ENCODE measurements at places on chromosomes 3 and 15.

DNA sequence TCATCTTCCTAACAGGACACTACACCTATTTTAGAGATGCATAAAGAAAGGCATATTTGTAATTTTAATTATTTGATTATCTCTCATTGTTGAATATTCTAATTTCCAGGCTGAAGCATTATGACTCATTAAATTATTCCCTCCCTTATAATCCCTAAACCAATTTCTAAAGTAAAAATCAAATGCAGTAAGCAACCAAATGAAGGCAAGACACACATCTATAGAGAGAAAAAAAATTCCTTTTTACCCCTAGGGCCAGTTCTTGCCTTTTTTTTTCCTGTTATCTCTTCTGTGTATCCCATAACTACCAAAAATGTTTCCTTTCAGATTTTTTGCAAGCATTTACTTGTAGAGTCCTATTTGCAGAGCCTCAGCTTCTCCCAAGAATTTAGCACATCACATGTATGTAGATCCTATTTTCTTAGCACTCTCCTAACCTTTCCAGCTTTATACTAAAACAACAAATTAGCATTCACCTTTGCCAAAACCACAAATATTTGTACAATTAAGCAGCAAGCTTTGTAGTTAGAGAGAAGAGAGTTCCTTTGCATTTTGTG lies 177.9 kb downstream of the SATB1 start:
- no peak for DNase-seq

DNA sequence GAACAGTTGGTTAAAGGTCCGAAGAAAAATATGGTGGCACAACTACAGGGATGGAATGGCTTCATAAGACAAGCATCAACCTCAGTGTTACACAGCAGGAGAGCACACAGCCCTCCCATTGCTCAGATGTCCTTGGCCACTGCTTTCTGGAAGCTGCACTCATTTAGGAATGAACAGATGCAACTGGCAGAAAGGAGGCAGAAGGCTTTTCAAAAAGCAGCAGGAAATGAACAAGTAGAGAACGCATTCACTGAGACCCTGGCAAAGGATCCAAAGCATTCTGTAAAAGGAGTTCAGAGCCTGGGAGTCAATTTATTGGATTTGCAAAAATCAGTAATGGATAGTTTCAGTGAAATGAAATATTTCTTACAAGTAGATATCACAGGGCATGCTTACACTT lies 101.1 kb downstream of the PDZRN3 start:
- DNase-seq = no peak

GRCh38 chr3:17741621-17742101 lies 770 bp downstream of the TBC1D5 start:
- no peak for DNase-seq

DNA sequence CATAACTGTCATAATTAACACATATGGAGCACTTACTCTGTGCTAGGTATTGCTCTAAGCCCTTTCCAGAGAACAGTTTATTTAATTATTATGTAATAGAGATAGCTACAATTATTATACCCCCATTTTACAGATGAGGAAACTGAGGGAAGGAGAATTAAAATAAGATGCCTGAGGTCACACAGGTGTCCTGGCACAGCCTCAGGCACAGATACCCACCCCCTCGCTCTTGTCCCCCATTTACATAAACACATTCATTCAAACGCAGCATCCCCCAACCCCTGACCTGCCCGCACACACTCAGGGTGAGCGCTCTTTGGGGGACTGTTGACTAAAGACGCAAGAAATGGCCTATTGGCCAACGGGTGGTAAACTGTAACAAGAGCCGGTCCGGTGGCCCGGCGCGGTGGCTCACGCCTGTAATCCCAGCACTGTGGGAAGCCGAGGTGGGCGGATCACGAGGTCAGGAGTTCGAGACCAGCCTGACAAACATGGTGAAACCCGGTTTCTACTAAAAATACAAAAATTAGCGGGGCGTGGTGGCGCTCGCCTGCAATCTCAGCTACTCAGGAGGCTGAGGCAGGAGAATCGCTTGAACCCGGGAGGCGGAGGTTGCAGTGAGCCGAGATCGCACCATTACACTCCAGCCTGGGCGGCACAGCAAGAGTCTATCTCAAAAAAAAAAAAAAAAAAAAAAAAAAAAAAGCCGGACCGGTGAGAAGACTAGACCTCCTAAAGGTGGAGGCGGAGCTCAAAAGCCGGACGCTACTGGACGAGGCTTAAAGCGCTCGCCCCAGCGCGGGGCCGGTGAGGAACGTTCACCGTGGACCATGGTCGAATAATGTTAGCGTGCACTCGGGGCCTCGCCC lies 1.9 kb upstream of the ISL2 start:
- DNase-seq = no peak

DNA sequence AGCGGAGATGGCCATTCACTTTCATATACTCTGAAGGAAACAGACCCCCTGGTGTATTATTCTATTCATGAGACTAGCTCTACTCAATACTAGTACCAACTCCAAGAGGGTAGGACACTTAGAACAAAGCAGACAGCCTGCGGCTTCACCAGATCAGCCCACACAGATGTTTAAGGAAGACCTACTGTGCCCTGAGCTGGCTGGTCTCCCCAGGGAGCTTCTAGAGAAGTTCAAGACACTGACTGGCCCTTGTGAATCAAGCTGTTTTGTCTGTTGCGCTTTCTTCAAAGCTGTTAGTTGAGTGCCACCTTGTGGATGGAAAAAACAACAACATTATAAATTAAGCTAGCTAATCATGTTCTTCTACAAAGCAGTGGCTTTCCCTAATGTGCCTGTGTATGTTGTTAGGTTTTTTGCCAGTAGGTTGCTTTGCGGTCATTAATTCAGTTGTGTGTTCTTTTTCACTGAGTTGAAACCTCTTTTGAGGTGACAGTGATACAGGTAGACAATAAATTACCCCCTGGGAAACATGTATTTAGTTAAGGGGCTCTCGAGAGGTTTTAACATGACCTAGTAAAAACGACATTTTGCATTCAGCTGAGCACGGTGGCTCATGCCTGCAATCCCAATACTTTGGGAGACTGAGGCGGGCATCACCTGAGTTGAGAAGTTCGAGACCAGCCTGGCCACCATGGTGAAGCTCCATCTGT lies 64.2 kb upstream of the MYZAP start:
- no peak for DNase-seq

DNA sequence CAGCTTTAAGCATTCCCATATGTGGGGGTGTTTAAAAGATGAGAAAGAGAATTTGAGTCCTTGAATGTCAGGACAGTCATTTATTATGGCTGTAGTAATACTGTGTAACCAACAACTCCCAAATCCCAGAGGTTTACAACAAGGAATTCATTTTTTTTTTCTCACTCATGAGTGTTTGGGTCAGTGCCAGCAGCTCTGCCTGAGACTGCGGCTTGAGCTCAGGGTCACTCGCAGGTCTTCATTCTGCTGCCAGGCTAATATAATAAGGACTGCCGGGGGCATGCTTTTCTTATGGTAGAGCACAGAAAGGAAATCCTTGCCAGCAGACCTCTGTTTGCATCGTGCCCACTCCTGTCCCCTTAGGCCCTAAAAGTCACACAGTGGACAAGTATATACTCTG lies 277.9 kb upstream of the LMCD1 start:
- DNase-seq = no peak

- no peak for DNase-seq
Observed at GRCh38 chr15:85980946-85981345, 98.7 kb upstream of the AGBL1 start.

DNA sequence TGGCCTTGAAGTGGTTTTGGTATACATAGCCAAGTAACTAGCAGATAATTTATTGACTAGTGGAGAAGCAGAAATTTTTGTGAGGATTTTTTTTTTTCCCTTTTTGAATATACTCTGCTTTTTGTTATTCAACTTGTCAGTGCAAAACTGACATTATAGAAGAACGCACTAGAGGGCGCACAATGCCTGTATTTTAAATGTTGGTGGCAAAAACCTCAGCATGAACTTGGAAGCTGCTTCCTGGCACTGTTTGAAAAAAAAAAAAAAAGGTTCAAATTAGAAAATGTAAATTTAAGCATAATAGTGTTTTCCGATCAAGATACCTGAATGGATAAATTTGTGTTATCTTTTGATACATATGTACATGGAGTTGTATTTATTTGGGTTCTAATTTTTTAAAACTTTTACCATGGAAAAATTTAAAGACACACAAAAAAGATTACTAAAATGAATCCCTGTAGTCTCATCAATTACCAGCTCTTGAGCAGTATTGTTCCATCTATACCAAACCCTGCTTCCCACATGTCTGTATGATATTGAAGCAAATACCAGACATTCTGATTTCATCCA lies 56.0 kb downstream of the SLC25A26 start:
- DNase-seq = no peak

DNA sequence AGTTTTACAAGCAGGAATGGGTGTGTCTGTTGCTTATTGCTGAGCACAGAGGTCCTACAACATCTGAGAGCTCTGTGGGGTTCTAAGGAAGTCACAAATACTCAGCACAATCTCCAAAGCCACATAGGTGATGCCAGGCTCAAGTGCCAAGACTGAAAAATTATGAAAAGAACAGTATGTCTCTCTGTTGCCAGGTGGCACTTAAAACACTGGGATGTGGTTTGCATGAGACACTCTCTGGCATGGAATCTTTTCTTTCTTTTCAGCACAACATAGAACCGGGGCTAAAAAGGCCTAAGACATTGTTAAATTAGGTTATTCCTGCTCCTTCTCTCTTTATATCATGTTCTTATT lies 127.3 kb upstream of the PRICKLE2 start:
- no peak for DNase-seq

DNA sequence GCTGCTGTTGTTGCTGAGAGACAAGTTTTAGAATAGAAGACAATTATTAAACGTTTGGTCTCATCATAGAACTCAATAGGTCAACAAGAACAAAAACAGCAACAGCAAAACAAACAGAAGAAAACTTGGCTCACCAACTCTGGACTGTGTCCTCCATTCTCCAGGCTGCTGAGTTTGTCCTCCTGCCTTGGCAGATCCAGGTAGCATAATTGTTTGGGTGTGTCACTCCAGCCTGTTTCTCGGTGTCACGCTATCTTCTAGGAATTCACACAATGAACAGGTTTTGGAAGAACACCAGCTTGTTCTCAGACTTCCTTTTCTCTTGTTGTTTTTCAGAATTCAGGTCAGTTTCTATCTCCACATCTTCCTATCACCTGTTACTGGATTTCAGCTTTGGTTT lies 34.7 kb downstream of the ARRDC4 start:
- no peak for DNase-seq

GRCh38 chr3:121584418-121584817 lies 8.8 kb upstream of the FBXO40 start:
- DNase-seq = no peak

GRCh38 chr3:55894605-55895004 lies 407.5 kb upstream of the WNT5A start:
- no peak for DNase-seq

DNA sequence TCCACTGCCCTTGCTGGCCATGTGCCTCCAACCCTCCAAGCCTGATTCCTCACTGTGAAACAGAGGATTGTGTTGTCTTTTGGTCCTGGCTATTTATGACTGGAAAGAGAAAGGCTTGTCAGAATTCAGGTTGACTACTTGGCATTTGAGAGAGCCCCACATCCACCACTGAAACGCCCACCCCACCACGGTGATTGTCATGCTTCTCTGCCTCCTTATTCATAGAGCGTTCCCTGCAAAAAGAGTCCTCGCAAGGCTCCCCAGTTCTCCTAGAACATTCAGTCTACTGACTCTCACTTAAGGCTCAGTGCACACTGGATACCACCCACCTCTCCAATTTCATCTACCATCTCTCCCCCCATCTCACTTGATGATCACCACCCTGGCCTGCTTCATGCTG lies 162.9 kb upstream of the WNT5A start:
- DNase-seq = no peak

- no peak for DNase-seq
Observed at GRCh38 chr15:74400915-74401757, 32.6 kb downstream of the SEMA7A start.

DNA sequence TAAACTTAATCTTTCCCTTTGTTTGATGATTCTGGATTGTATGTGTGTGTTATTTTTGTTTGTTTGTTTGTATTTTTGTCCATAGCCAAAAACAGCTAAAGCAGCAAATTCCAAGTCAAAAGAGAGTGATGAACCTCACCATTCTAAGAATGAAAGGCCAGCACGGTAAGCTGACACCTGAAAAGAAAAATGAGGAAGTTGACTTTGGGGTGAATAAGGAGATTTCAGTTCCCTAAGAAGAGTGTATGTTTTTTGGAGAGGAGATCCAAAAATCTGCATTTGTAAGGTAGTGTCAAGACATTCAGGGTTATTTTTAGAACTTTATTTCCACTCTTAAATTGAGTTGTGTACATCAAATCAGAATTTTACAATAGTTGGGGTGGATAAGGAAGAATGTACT lies 52.3 kb upstream of the UTS2B start:
- no peak for DNase-seq

- no peak for DNase-seq
Observed at GRCh38 chr3:39531066-39531465, 63.6 kb downstream of the MOBP start.

DNA sequence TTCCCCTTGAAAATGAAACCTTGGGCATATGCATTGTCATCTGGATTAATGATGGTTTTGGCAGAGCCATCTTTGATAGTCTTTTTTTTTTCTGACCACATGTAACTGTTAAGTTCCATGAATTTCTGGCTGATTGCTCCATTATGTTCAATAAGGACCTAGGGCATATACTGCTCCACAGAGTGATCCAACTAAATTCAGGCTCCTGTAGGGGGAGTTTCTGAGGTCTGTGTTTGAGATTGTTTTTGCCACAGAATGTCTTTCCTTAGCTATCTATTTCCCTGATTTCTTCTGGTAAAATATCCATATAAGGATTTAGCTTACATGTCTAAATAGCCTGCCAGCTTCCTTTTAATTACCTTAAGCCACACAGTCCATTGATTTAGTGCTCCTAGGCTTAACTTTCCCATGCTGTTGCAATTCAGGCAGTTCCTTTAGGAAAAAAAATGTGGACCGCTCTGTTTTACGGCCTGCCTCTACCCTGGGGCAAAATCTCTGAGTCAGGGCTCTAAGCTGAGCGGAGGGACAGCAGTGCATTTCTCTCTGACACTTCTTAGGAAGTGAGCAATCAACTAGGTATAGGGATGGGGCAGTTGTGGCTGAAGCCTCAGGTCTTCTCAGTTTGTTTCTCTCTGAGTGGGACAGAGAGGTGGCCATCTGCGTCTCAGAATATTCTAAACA lies 796.2 kb downstream of the NR2F2 start:
- no peak for DNase-seq

GRCh38 chr15:62569460-62570404 lies 404.6 kb upstream of the C2CD4B start:
- DNase-seq = no peak

DNA sequence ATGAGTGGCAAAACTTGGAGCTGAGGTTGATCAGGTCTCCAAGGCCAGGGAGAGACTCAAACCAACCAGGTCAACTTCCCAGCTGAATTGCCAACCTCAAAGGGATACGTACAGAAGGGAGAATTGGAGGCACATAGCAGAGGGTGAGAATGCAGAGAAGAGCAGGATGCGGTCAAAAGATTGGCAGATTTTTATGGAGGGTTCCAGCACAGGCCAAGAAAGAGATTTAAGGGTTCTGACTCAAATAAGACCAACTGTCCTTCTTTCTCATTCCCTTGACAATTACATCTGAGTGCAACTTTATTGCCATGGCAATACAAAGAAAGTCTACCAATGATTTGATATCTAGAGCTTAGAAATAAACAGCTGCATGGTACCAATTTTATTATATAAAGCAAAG lies 33.2 kb downstream of the SCG5 start:
- DNase-seq = no peak

- DNase-seq = no peak
Observed at GRCh38 chr3:170424879-170425278, 6.2 kb downstream of the CLDN11 start.

GRCh38 chr3:47083786-47084185 lies 80.1 kb downstream of the SETD2 start:
- no peak for DNase-seq
